Epithelial cell of esophagus (primary cell): ENCODE measurements at places on chromosomes 4 and X.
A peak's percentile ranks its signal among the peaks of the same experiment; 100 is the strongest.

DNA sequence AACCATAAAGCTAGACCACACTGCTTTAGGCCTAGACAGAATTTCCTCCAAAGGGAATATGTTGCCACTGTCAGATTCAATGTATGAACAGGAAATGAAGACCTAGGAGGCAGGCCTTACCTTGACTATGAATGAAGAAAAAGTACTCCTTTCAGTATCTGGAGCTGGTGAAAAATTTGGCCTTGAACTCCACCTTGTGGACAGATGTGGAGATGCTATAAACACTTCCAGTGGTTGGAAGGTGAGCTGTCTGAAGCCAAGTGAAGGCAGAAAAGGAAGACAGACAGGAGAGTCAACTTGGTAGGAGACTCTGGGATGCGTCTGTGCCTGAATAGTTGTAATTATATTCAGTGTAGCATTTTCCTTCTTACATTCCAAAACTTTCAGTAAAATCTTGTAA, 17.2 kb downstream of the SPIN3 start:
- peak; percentile 59 for DNase-seq

DNA sequence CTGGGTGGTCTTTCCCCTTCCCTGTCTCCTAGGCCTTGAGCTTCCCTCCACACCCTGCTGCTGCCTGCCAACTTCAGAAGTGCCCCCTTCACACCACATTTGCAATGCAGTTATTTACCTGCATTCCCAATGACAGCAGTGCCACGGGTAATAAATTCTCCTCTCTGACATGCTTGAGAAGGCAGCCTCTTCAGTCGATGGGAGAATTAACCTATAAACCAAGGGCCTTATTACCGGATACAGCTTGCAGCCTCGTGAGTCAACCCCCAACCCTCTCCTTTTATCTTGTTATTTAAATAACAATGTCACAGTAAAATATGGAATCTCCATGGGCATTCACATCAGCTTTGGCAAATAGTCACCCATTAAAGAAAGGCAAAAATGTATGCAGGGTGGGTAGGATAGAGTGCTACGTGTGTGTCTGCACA, 34.7 kb upstream of the LGI2 start:
- DNase-seq = no peak

GRCh38 chrX:136219893-136220292, 31.3 kb downstream of the MAP7D3 start:
- DNase-seq = no peak

GRCh38 chr4:94448815-94449375, 2.8 kb upstream of the PDLIM5 start:
- no peak for DNase-seq

DNA sequence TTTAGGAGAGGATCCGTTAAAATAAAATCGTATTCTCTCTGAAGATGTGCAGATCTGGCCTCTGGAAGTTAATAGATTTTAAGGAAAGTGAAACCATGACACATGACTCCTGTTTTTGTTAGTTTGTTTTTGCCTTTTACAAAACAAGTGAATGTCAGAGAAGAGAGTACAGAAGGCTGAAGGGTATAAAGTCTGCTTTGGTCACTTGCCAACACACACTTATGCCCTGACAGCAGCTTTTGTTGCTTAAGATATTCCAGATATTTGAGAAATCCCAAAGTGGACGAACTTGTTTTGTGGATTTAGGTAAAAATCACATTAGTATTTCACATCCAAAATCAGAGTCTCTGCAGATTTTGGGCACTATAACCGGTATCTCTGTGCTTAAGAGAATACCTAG, 192.4 kb upstream of the RASGEF1B start:
- peak; percentile 18 for DNase-seq

DNA sequence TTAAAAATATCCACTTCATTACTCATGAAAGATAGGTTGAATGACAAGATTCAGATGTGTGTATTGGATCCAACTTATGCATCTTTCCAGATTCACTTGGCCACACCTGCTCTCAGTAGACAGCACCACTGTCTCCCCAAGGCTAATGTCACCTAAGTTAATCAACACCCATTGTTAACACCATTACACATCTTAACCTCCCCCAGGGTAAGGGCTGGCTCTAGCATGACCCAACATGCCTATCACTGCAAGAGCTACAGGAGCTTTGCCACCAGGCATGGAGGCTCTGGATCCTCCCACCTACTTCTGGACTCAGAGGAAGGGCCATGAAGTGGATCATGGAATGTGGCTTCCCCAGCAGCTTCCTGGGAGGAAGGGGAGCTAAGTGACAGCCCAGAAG, 32.8 kb upstream of the LSM6 start:
- peak; percentile 96 for DNase-seq

- DNase-seq = no peak
These were observed 105.1 kb downstream of the SPOCK3 start for GRCh38 chr4:167129146-167129545.

- DNase-seq = peak; percentile 48
These were observed 263.8 kb upstream of the RPS6KA3 start for GRCh38 chrX:20530406-20530921.

- peak; percentile 78 for DNase-seq
These were observed 38.4 kb downstream of the NOP14 start for GRCh38 chr4:2924765-2925301.

- peak; percentile 51 for DNase-seq
These were observed 725 bp downstream of the FAM120C start for GRCh38 chrX:54182194-54182863.

DNA sequence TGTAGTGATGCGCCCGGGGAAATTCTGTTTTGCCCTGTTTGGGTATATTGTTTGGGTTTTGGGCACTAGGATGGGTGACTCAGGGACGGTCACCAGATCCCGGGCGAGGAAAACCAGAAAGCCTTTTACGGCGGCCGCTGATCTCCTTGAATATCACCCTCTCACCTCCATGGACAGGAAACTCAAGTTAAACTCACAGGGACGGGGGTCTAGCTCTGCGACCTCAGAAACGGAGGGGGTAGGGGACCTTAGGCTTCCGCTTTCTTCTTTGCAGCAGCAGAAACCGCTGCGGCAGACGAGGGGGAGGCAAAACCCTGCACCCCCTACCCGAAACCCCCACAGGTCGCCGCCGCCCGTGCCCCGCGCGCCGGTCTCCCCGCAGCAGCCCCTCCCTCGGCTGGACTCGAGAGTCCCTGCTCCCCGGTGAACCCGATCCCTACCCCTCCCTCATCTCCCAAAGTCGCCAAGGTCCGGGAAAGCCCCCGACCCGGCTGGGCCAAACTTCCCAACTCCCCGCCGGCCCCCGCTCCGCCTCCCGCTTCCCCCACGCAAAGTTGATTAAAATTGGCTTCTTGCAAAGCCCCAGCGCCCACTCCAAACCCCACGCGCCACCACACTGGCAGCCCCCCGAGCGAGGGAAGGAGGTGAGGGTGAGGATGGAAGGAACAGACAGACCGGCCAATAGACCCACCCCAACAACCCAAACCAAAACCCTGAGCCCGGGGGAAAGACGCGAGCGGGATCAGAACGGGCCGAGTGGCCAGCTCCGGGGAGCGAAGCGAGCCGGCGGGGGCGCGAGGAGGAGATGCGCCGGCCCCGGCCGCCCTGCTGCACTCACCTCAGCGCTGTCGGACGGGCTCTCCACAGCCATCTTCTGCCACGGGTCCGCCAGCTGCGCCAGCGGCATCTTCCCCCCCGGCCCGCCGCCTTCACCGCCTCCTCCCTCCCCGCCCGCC, 705 bp downstream of the RPS6KA3 start:
- peak; percentile 29 for DNase-seq

DNA sequence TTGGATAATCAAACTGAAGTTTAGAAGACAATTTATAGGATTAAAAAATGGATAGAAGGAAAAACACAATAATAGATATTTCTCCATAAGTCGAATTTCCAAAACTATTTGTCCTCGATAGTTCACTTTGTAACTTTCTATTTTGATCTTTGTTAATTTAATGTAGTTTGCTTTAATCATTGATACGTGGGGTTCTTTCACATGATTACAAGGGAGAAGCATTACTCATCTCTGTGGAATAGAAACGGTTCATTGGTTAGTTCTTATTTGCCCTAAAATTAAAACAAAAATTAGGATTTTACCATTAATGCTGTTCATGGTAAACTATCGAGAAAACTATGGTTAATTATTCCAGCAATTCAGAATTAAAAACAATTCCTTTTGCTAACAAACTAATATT, 2.1 kb downstream of the TET2 start:
- DNase-seq = no peak

DNA sequence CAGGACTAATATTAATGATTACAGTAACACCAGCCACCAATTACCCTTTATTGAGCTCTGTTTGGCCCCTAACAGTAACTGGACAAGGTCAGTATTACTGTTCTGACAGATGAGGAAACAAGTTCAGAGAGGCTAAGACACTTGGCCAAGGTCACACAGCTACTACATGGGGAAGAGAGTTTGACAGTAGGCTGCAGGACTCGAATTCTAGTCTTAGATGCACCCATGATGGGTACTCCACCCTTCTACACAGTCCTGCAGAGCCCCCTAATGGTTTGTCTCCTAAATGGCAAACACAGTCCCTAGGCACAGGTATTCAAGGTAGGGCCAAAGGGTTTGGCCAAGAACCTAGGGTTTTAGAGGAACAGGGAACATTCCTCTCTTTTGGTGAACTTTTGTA, 93.9 kb downstream of the NSUN7 start:
- no peak for DNase-seq

- DNase-seq = no peak
These were observed 136.0 kb upstream of the NPY2R start for GRCh38 chr4:155072417-155072816.

GRCh38 chr4:22237155-22237751, 278.6 kb downstream of the ADGRA3 start:
- peak; percentile 48 for DNase-seq
